ENCODE measurements at places on chromosomes 16 and 17.

DNA sequence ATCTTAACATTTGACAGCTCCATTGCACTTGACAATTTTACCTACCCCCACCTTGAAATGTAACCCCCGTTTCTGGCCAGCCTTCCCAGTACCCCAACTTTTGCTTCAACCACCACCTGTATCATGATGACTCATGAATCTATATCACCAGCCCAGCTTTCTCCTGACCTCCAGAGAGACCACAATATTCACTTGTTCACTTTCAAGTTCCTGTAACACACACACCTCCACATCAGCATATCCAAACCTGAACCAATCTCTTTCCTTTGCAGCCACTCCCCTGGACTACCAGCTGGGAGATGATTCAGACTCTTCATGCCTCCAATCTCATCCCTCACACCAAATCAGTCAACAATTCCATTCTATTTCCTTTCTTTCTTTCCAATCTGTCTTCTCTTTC, 8.0 kb downstream of the SMG6 start:
- DNase-seq, result no peak

GRCh38 chr17:60652454-60653247, 25.0 kb upstream of the BCAS3 start:
- no peak for DNase-seq

DNA sequence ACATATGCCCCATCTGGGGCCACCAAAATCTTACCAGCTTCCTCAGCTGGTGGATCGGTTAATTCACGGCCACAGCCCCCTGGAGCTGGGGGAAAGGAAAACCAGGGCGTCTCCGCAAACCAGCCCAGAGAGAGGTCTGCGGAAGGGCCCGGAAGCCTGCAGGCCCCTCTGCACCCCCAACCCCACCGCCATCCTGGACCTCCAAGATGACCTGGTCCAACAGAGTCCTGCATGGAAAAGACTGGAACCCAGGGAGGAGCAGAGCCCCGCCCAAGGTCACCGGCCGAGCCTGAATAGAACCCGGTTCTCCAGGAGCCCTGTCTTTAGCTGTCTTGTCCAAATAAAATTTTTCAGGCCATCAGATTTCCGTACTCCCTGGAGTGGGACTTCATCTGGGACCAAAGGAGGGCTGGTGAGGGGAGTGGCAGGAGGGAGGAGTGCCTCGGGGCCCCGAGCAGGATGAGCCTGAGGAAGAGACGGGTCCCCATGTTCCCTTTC, 37.4 kb upstream of the NDRG4 start:
- DNase-seq, result no peak

DNA sequence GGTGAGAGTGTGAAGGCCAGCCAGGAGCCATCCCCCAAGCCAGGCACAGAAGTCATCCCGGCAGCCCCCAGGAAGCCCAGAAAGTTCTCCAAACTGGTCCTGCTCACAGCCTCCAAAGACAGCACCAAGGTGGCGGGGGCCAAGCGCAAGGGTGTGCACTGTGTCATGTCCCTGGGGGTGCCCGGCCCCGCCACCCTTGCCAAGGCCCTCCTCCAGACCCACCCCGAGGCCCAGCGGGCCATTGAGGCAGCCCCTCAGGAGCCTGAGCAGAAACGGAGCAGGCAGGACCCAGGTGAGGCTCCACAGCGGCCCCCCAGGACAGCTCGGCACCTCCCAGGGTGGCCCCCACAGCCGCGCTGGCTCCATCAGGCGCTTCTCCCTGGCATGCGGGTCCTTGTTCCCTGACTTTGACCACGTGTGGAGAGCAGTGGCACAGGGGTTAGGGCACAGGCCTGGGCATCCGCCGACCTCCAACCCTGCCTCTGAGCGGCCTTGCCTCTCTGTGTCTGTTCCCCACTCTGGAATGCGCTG, 13.5 kb downstream of the FLYWCH2 start:
- no peak for DNase-seq

DNA sequence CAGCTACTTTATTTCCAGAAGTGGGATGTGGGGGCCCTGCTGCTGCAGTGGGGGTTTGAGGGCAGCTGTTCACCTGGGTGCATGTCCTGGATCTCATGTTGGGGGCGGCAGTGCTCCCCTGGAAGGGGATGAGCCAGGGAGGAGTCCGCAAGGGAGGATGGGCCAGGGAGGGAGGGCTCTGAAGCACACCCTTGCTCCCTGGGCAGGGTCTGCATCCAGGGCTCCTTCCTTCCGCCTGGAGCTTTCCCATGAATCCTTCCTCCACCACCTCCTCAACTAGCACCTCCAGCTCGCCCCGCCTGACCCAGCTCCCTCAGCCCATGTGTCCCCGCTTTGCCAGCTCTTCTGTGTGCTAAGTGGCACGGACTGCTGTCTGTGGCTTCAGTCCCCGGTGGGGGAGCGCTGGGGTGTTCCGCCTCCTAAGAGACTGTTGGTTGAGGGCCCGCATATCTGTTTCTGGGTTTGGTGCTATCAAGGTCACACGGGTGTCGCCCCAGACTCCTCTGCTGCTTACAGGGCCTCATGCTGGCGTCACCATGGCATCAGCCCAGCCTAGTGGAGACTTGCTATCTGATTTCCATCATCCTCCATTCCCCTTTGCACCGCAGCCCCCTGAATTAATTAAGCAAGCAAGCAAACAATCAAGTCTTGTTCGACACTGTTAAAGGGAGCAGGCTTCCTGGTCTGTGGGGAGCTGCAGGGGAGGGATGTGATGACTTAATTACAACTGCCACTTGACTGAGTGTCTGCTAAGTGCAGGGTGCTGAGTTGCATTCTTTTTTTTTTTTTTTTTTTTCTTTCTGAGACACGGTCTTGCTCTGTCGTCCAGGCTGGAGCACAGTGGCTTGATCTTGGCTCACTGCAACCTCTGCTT, 71.8 kb downstream of the PRKCA start:
- DNase-seq, result peak; percentile 62
